A549 (cell line): ENCODE measurements at places on chromosomes 2 and 18. TPM values are rescaled to one million over a fixed set of nuclear protein-coding genes. Genes with fewer than 3 reads are reported as not detected.

DNA sequence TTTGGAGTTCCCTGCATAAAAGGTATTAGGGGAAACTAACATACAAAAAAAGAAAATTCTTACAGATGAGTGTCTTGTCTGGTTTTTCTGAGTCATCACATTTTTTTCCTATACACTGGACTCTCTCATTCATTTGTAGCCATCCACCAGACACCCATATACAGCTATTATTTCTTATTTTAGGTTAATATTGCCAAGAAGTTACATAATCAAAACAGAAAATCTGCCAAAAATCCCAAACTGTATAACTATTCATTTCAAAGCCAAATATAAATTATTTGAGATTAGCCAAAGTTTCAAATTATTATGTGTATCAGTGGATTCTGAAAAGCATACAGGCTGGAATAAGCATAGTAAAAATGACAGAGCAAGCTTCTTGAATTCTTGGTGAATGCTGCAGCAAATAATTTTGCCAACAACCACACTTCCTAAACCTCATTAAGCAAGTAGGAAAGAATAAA, 191.2 kb downstream of the NCKAP5 start:
- no peak for DNase-seq

DNA sequence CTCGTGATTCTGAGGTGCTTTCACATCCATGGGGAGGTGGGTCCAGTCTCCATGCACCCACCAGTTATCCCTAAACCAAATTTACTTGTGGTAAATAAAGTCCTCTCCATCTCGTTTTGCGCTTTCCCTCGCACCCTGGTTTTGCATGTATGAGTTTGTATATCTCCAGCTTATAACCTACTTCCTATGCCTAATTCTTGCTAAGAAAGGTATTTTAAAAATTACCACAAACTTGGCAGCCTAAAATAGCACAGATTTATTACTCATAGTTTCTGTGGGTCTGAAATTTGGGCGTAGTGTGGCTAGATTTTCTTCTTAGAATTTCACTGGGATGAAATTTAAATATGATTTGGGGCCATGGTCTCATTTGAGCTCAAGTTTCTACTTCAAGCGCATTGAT, 511.5 kb downstream of the NYAP2 start:
- no peak for DNase-seq

Gene C2orf78
- not detected in 3 replicates for polyA plus RNA-seq

DNA sequence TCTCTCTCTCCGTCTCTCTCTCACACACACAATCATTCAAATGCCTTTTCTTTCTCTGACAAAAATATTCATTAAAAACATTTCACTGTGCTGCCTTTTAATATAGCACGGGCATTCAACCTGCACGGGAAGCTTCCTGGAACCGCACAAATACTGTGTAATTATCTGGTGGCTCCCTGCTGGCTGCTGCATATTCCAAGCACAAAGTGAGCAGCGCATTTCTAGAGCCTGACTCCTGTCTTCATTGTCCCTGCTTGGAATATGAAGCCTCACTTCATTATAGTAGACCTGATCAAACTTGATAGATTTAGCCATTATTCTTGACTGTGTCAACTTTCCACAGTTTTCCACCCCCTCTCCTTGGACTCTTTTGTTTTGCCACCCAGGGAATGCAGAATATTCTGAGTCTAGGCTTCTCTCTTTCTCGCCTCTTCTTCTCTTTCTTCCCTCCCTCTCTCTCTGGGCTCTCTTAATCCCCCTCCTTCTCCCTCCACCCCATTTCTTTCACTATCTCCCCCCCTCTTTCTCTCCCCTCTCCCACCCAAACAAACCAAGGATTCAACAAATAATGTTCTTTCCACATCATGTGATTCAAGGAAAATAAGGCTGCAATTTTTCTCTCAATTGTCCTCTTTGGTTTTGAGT, 672.1 kb upstream of the FANCL start:
- DNase-seq = no peak

Gene CRYGD
- not detected in 3 replicates for polyA plus RNA-seq

GRCh38 chr2:12151716-12152115, 405.3 kb downstream of the LPIN1 start:
- no peak for DNase-seq

Gene LRRTM4
- not detected in 3 replicates for polyA plus RNA-seq

Gene KDSR
- 10.4 to 14.2 TPM (median 13.6 TPM) in 3 replicates for polyA plus RNA-seq

Gene MAP2
- polyA plus RNA-seq = 0.43 to 0.53 TPM (median 0.50 TPM) in 3 replicates

DNA sequence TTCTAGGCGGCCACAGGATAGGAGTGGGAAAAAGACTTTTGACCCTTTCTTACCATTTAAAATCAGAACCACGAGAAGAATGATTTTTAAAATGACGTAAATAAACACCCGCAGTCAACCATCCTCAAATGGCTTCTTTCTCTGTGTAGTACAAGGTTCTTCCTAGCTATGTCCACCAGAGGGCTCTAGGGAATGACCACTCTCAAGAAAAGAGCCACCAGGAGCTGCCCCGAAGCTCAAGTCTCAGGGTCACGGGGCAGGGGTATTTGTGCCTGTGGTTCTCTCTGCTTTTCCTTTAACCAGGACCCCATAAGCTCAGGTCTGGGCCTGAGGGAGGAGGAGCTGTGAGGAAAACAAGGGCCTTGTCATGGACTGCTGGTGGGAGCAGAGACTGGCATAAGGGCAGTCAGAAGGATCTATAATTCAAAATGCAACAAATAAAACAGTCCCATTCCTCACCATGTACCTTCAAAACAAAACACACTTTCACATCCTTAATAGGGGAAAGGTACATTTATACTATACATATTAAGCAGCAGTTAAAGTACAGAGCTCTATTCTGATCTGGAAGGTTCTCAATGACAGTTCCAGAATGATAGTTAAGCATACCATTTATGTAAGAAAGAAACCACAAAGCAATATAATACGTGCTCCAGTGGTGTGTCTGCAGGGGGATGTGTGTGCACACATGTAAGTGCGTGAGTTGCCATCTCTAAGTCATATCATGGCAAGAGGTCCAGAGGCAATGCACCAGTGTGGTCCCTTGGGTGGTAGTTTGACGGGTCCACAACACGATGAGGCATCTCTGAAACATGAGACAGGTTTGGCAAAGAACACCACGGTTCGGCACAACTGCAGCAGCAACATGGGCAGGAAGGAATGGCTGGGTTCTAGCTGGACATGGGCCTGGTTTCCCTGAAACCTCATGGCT, 18.6 kb downstream of the LYPD1 start:
- DNase-seq = peak; percentile 63

Gene UGT1A6
- polyA plus RNA-seq = 2.0 to 2.9 TPM (median 2.5 TPM) in 3 replicates

DNA sequence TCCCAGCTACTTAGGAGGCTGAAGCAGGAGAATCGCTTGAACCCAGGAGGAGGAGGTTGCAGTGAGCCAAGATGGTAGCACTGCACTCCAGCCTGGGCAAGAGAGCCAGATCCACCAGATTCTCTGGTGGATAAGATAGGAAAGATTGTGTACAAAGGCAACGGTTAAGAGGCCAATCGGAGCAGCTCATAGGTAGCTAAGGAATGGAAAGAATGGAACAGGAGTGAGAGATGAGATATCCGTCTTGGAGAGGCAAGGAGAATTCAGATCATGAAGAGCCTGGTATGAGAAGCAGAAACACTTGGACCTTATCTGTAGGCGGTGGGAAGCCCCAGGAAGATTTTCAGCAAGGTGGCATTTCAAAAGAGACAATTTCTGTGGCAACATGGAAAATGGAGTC, 27.1 kb downstream of the TTR start:
- DNase-seq = no peak

Gene KHK
- 7.6 to 8.5 TPM (median 8.3 TPM) in 3 replicates for polyA plus RNA-seq

Gene MC2R
- not detected in 3 replicates for polyA plus RNA-seq

DNA sequence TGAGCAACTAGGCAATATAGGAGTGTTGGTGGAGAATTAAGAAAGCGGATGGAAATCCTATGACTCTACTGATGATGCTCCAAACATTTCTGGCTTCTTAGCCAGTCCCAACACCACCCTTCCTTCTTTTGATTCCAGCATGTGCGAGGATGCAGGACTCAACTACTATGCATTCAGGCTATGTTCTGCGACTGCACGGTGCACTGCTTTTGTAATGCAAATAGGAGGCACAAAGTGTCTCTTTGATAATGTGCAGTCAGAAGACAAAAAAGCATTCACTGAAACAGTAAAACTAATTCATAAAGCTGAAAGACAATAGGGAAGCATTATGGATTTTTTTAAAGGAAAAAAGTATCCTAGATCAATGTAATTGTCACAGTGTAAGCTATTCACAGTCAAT, 106.7 kb downstream of the MEIS1 start:
- DNase-seq = no peak

- DNase-seq = no peak
Observed at GRCh38 chr2:186456941-186457340, 29.1 kb upstream of the ZC3H15 start.

Gene KIAA2012
- 0.03 to 0.05 TPM (median 0.04 TPM) in 3 replicates for polyA plus RNA-seq

DNA sequence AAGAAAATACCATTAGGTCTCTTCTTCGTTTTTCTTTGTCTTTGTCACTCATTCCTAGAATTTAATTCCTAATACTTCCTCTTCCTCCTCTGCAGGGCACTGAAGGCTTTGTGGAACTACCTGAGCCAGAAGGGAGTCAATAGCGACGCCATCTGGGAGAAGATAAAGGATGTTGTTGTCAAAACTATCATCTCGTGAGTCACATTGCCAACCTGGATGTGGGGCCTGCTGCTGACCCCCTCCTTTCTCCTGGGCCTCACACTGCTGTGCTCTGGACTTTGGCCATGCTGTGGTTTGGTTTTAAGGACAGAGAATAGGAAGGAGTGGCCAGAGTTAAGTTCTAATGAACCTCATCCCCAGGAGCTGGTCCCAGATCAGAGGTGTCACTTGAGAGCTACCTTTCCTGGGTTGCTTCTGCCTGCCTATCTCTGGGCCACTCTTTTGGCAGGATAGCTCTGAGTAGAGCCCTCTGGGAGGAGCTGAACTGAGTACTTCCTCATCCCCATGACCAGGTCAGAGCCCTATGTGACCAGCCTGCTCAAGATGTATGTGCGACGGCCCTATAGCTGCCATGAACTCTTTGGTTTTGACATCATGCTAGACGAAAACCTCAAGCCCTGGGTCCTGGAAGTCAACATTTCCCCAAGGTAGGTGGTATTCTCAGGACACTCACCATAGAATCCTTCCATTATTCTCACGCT, 33.1 kb upstream of the CYP27A1 start:
- no peak for DNase-seq

DNA sequence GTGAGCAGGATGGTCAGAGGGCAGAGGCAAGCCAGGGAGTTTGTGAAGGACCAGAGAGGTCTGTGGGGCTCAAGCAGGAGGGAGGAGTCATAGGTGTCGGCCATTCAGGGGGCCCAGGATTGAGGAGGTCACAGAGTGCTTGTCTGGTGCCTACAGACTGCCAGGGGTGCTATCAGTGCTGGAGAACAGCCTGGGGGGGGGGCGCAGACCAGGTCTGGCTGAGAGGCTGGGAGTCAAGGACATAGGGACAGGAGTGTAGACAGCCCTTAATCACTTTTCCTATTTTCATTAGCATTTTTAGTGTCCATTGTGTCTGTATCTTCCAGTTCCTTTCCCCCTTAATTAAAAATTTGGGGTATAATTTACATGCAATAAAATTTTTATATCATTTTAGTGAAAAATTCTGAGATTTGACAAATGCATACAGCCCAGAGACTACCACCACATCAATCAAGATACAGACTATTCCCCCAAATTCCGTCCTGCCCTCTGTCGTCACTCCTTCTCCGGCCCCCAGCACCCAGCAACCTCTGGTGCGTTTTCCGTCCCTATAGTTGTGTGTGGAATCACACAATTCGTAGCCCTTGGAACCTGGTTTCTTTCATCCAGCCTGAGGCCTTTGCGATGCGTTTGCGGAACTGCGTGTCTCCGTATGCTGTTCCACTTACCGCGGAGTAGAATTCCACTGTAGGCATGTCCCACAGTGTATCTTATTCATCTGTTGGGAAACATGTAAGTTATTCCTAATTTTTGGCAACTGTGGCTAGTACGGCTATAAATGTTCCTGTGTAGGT, 6.2 kb downstream of the ZAP70 start:
- DNase-seq = no peak

GRCh38 chr2:159285929-159286708, at the start of gene WDSUB1:
Gene WDSUB1 (minus strand): TSS chr2:159286703. CDS start chr2:159283069, 3,634 bp downstream.
- no peak for DNase-seq

Gene KCTD1
- 32.1 to 37.3 TPM (median 35.4 TPM) in 3 replicates for polyA plus RNA-seq

Gene FAM237A
- polyA plus RNA-seq = not detected in 3 replicates

DNA sequence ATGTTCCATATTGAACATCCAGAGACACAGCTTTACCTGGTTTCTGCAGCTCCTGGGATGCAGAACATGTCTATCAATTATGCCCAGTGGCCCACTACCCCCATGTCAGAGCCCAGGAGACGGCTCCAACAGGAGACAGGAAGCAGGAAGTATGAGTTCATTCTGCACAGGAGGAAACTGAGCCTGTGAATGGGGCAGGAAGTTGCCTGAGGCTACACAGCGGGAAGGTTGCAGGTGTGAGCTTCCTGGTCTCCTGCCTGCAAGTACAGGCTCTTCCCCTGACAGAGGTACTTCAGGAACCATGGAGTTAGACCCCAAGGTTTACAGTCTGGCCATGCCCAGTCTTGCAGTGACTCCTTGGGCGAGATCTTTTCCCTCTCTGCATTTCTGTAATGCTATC, 2.8 kb upstream of the BOK start:
- no peak for DNase-seq

DNA sequence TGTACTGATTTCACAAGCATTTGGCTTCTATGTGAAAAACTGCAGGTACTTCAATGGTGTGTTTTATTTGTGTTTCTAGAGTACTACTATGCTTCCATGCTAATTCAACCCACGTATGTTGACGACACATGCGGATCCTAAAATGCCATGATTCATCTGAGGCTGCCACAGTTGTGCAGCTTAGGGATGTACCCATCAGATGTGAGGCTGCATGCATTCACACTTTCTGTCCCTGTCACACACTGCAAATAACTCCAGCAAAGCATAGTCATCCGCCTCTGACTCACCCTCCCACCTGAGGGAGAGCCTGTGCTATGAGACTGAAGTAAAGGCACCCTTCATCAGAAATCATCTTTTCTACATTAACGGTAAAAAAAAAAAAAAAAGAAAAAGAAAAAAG, 22.1 kb upstream of the SERTAD2 start:
- peak; percentile 32 for DNase-seq

Gene IL36B
- not detected in 3 replicates for polyA plus RNA-seq

Gene RAB6C
- 0.05 to 0.07 TPM (median 0.06 TPM) in 3 replicates for polyA plus RNA-seq

DNA sequence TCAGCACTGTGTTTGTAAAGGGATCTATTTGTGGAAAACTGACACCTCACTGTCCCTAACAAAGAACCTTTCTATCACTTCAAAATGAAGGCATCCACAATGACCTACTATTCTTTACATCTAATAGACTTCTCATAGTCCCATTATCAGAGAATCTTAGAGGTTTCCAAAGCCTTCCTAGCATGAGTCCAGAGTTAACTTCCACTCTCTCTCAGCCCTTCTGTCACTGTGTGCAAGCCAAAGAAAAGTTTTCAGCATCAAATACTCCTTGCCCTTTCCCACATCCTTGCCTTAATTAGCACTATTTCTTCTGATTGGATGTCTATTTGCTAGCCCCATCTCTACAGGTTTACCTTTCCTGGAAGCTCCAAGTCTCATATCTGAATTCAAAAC, 178.5 kb downstream of the ERBB4 start:
- no peak for DNase-seq
